ENCODE measurements at places on chromosomes 12 and 14. TPM values are rescaled to one million over a fixed set of nuclear protein-coding genes. Genes with fewer than 3 reads are reported as not detected.

HOXC9 gene
- total RNA-seq: 13.7 TPM

PRR4 gene
- 1.9 TPM for total RNA-seq

SGPP1 gene
- 13.6 TPM for total RNA-seq

AJUBA gene
- total RNA-seq: 39.4 TPM

GDF3 gene
- not detected for total RNA-seq

TTC6 gene
- total RNA-seq: 0.33 TPM

COX8C gene
- not detected for total RNA-seq

TMTC2 gene
- total RNA-seq: 1.0 TPM

GLT8D2 gene
- 0.21 TPM for total RNA-seq

KRT82 gene
- total RNA-seq: not detected

TAS2R13 gene
- total RNA-seq: not detected

RPGRIP1 gene
- 0.28 TPM for total RNA-seq

SLC6A15 gene
- total RNA-seq: 4.1 TPM

GLI1 gene
- 7.3 TPM for total RNA-seq

BATF gene
- total RNA-seq: not detected

OR6C2 gene
- not detected for total RNA-seq

OR4K15 gene
- total RNA-seq: not detected

MYBPC1 gene
- not detected for total RNA-seq

MFAP5 gene
- total RNA-seq: not detected

TMEM119 gene
- total RNA-seq: not detected

RILPL2 gene
- 1.7 TPM for total RNA-seq

PRH2 gene
- total RNA-seq: not detected

PLEKHG7 gene
- not detected for total RNA-seq

PTPRR gene
- total RNA-seq: 0.18 TPM

AMN gene
- 0.21 TPM for total RNA-seq

FAM90A1 gene
- 0.10 TPM for total RNA-seq

TMEM19 gene
- 34.4 TPM for total RNA-seq

TMPRSS12 gene
- not detected for total RNA-seq

INSM2 gene
- not detected for total RNA-seq

MDGA2 gene
- not detected for total RNA-seq
